ENCODE measurements at places on chromosomes 11 and 22.

- no peak for DNase-seq
Measured at GRCh38 chr11:117914398-117914761, 14.8 kb downstream of the TMPRSS13 start.

- DNase-seq = no peak
Measured at GRCh38 chr22:22061085-22062077, 78.8 kb upstream of the TOP3B start.

- DNase-seq = no peak
Measured at GRCh38 chr11:115659061-115659963, 155.1 kb upstream of the CADM1 start.

GRCh38 chr11:7253800-7254199 lies 2.1 kb downstream of the SYT9 start:
- DNase-seq = no peak

DNA sequence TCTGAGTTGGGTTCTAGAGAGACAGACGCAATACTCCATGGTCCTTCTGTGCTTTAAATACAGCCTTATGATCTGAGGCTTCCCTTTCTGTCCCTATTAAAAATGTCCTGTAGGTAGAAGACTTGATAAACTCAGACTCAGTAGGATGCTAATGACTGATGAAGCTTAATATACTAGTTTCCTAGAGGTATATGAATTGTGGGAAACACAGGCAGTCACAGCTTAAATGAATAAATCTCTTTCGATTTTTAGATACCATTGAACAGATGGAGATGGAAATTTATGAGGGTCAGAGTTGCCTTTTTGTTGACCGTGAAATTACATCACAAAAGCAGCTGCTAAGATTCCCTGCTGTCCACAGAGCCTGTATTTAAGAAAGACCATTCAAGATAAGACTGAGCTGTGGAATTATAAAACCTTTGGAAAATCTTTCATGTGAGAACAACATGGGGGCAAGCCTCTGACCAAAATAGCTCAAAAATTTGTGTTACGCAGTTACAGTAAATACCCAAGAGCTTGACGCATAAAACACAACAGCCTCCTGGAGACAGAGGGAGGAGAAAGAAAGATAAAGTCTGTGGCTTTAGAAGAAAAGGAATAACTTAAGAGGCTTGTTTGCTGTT lies 172.3 kb downstream of the AASDHPPT start:
- no peak for DNase-seq

DNA sequence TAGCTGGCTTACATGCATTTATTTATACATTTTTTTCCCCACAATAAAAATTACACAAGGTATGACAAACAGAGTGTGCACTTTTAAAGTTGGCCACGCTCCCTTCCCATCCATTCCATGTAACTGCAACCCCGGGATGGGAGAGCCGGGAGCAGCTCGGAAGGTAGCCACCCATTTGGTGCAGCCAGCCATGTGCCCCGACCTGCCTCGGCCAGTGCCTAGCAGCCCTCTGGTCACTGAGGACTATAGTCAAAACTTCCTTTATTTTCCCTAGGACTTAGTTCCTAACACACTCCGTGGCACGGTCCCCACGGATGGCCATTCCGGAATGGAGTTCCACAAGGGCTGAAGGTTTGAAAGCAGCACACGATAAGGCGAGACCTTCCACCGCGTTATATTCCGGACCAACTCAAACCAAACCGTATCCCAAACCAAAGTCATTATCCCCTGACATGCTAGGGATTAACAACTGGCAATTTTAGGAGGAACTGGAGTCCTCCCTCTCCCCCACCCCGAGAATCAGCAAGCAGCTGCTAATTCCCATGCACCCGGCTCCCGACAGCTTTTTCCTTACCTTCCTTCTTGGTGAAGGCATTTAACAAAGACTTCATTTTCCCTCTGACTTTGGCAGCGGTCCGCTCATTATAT lies 426.4 kb downstream of the SHANK2 start:
- no peak for DNase-seq

- DNase-seq = no peak
Measured at GRCh38 chr22:44838316-44839016, 86.1 kb downstream of the ARHGAP8 start.

- DNase-seq = no peak
Measured at GRCh38 chr11:120932305-120932915, 91.5 kb upstream of the TBCEL start.

- DNase-seq = no peak
Measured at GRCh38 chr11:126257764-126258163, 10.9 kb downstream of the SRPRA start.

DNA sequence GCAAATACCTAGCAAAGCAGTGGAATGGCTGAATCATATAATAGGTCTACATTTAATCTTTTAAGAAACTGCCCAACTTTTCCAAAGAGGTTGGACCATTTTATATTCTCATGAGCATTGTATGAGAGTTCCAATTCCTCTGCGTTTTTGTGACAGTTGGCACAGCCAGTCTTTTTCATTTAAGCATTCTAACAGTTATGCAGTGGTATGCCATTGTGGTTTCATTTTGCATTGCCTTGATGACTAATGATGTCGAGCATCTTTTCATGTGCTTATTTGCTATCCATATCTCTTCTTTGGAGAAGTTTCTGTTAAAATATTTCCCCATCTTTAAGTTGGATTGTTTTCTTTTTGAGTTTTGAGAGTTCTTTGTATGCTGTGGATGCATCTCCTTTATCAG lies 38.7 kb downstream of the EIF3F start:
- DNase-seq = no peak

DNA sequence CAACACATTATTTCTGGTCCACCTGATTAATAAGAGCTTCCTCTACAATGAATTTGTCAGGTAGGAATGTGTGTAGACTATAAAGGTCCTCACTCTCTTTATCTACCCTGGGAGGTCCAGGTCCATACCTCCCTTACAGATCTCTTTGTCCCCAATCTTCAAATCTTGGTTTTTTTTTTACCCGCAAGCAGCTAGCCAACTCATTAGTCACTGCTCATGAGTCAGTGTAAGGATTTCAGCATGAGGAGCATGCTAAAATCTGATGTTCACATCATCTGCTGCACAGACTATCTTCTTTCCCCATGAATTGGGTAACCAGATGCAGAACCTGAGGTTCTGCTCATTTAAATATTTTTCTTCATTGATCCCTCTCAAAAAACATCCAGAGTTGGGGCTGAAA lies 397.0 kb upstream of the ISX start:
- no peak for DNase-seq

GRCh38 chr22:30044369-30044768 lies 35.9 kb upstream of the HORMAD2 start:
- DNase-seq = no peak

DNA sequence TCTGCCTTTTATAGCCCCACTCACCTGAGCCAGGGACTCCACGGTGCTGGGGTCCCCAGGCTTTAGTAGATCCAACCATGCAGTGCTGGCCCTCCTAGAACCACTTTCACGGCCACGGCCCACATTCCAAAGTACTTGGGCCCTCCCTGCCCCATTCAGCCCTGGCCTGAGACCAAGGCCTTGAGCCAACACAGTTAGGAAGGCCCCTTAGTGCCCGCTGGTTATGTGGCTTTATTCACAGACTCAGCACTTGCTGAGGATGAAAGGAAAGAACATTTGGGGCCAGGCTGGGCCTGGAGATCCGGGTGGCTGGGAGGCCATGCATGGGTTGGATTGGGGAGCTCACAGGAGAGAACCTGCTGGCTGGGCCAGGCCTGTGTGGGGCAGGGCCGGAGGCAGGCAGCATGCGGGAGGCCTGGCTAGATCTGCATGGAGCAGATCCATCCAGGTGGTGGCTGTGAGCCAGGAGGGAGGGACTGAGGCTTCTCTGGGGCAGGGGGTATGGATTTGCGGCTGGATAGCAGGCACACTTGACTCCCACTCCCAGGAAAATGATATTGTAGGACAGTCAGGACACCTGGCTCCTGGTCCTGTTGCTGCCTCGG lies 12.6 kb downstream of the CHRM1 start:
- no peak for DNase-seq

- DNase-seq = no peak
Measured at GRCh38 chr22:26838471-26838825, 181.1 kb downstream of the MIAT start.

DNA sequence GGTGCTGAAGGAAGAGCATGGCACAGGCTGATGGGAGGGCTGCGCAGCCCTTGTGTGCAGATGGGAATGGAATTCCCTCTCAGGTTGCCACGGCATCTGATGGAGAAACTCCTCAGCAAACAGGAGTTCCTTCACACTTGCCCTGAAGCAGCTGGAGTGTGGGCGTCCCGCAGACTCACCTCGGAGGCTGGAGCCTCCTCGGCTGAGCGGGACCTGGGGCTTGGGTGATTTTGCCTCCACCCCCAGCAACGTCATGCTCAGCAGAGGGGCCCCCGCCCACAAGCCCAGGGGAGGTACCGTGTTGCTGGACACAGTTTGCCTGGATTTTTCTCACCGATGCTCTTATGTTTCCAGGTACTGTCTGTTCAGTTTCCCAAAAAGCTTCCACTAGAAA lies 63.4 kb downstream of the MYO7A start:
- DNase-seq = no peak

- DNase-seq = no peak
Measured at GRCh38 chr22:25025491-25026400, 73.2 kb downstream of the KIAA1671 start.

GRCh38 chr22:27999876-28000275 lies 80.8 kb upstream of the PITPNB start:
- no peak for DNase-seq

GRCh38 chr11:78438298-78438975 lies 20.8 kb upstream of the GAB2 start:
- no peak for DNase-seq

GRCh38 chr11:65426839-65427690 lies 4.5 kb downstream of the NEAT1 start:
- peak; percentile 38 for DNase-seq

DNA sequence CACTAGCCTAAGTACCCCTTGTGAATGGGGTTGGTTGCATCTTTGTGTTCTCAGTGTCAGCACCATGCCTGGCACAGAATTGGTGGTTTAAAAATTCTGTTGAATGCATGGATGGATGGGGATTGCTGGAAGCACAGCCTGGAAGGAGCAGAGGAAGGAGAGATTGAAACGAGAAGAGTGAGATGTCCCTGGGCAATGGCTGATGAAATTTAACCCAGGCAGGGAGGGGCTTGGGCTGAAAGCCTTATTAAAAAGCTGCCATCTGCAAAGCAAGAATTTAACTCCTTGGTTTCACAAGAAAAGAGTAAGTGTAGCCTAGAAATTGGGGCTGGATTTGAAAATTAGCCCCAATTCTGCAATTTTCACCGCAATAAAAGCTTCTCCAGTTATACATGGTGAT lies 126.7 kb downstream of the TEAD1 start:
- no peak for DNase-seq

- DNase-seq = no peak
Measured at GRCh38 chr11:9142732-9143131, 51.3 kb upstream of the SCUBE2 start.

DNA sequence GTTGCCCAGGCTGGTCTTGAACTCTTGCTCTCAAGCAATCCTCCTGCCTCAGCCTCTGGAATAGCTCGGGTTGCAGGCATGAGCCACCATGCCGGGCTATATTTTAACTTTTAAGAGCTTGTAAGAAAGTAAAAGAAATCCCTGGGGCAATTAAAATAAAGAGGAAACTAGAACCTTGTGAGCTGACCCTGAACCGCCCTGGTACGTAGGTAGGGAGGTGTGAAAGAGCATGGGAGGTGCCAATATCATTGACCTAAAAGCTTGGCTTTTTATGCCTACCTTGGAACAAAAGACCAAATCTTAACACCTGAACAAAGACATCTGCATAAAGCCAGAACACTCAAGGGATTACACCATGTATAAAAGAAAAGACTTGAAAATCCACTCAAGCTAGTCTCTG lies 595.1 kb downstream of the SOX6 start:
- no peak for DNase-seq

GRCh38 chr11:20031155-20032001 lies 128.9 kb downstream of the DBX1 start:
- DNase-seq = no peak

DNA sequence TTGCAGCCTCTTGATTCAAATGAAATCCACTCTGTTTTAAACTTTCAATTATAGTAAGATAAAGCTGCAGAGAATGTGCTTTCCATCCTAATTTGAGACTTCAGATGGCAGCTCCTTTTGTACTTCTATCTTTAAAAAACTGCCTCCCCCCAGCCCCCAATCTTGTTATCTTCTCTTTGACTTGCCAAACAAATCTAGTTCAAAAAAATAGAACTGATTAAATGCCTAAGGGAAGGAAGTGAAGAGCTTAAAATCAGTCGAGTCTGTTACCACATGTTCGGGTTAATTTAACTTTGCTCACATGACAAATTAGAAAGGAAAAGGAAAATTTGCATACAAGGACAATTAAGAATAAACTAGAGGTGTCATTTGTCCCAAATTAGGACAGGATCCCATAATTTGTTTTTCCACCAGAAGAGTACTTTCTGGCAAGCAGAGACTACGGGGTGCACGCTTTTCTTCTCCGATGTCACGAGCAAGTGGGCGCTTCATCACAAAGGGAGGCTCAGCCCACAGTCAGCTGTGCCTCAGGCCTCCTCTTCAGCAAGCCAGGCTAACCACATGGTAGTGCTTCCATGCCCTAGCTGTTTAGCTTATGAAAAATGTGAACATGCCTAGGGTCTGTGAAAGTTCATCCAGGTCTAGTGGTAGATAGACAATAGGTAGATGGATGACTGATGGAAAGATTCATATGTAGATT lies 69.0 kb upstream of the LDLRAD3 start:
- DNase-seq = no peak

DNA sequence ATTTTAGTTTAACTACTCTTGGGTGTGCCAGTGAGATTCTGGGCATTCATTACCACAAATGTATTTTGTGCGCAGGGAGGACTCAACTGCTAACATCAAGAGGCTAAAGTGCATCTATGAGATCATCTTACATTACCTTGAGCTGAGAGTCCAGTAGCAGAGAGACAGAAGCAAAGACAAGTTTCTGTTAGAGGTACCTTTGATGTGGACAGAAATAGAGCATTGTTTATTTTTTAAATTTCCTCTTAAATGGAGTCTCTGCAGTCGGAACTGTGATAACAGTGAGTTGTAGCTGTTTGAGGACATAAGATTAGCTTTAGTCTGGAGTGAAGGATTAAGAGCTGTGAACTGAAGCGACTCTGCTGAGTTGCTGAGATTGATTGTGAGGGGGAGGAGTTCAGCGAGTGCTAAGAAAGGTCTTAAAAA lies 297.0 kb downstream of the CADM1 start:
- DNase-seq = no peak

GRCh38 chr11:27740362-27741013 lies 40.2 kb upstream of the BDNF start:
- no peak for DNase-seq

GRCh38 chr11:62505059-62505439 lies 41.6 kb downstream of the AHNAK start:
- DNase-seq = no peak

DNA sequence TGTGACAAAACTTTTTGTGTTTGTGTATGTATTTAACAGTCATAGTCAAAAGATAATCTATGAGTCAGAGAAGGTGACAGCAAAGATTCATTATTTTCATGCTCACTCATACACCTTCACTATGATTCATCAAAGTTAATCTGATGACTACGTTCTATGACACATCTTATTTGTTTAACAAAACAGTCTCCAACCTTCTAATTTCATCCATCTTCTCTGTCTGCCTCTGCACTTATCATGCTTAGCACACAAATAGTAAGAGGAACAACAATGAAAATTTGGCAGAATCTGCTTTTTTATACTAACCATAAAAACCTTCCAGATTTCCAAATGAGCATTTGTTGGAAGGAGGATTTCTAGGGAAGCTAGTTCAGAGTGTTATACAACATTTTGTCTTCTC lies 568.9 kb downstream of the LUZP2 start:
- DNase-seq = no peak

GRCh38 chr11:121464352-121464946 lies 11.7 kb upstream of the SORL1-AS1 start:
- peak; percentile 72 for DNase-seq
